ENCODE measurements at places on chromosomes 7 and 10.

DNA sequence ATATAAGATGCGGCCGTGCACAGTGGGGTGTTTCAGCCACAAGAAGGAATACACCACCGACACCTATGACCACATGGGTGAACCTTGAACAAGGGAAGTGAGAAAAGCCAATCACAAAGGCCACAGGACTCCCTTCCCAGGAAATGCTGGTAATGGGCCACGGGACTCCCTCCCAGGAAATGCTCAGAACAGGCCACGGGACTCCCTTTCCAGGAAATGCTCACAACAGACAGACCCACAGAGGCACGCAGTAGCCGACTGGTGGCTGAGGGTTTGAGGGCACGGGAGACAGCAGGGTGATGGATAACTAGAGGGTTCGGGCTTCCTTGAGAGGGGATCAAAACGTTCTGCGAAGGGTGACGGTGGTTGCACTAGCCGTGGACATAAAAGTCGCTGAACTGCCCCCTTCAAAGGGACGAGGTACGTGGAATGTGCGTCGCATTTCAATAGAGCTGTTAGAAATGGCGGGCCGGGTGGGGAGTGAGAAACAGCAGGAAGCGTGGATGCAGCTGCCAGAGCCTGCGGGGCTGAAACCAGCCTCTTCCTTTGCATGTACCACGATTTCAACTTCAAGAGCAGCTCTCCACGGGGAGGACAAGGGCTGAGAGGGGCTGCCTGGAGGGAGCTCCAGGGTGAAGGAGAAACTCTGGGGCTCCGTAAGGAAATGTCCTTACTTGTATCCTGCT is 274.0 kb downstream of the ELFN1 start:
- H3K4me1 ChIP-seq: peaks cover 44% of the 10 kb centered on the region
- peaks cover 6% of the 10 kb centered on the region for H3K36me3 ChIP-seq
- DNase-seq: no peak
- H3K27ac ChIP-seq: peak overlapping the region; percentile 3

DNA sequence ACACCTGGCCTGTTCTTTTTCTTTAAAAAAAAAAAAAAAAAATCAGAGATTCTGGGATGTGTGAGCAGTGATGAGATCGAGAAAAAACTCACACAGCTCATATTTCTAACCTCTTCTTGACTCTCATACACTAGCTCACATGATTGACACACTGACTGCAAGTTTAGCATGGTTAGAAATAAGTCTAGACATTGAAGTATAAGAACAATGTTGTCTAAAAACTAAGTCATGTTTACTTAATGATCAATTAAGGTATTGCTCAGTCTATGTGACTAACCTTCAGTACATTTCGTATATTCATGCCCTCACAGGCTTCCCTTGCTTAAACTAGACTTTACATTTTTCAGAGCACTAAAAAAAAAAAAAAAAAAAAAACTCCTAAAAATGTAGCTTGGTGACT is 775.1 kb downstream of the GATA3 start:
- peaks cover 4% of the 10 kb centered on the region for H3K4me1 ChIP-seq
- H3K4me3 ChIP-seq: no peak overlapping the region
- peaks cover 4% of the 10 kb centered on the region for H3K27me3 ChIP-seq
- no peak for DNase-seq

DNA sequence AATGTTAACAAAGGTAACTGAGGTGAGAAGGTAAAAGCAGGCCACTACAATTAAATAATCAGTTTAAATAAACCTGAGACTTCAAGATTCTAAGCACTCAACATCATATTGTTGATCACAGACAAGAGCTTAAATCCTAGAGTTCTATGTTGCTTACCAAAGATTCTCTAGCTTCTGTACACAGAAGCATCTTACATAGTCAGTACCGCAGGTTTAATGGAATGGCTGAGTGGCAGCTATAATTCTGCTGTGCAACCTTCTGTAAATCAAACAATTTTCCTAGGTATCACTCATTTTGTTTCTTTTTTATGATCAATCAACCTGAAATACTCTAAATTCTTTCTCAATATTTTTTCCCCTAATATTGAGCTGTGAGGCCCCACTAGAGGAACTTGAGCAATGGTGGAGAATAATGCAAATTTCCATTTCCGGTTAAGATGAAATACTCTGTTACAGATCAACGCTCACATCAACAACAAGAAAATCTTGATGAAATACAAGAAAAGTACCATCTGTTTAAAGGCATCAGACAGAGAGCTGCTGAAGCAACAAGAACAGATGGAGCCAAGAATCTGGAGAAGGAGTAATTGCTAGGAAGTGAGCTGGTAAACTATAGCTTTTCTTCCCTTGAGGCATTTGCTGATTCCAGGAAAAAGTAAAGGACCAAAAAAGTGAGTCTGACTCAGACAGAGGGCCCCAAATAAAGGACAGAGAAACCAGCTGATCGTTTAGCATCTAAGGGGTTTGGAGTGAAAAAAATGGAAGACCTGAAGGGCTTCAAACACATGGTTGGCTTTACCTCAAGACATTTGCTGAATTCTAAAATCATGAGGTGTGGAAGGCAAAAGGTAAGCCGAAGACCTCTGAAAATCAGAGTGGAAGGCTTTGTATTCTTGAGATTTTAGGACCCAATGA is 22.6 kb downstream of the PNPLA8 start:
- peak overlapping the region; percentile 59 for H3K27ac ChIP-seq
- H3K36me3 ChIP-seq: peaks cover 3% of the 10 kb centered on the region
- H3K4me3 ChIP-seq: no peak overlapping the region
- H3K27me3 ChIP-seq: no peaks in the 10 kb centered on the region
- no peak for DNase-seq
- peaks cover 12% of the 10 kb centered on the region for H3K4me1 ChIP-seq

- no peaks in the 10 kb centered on the region for H3K27me3 ChIP-seq
- peaks cover 65% of the 10 kb centered on the region for H3K4me1 ChIP-seq
- peaks cover 60% of the 10 kb centered on the region for H3K36me3 ChIP-seq
- H3K4me3 ChIP-seq: peak overlapping the region; percentile 80
Measured at GRCh38 chr10:128064970-128065580, 61.1 kb downstream of the MKI67 start.

GRCh38 chr10:19825700-19826099 is 9.5 kb downstream of the PLXDC2 start:
- DNase-seq: no peak
- H3K4me1 ChIP-seq: no peaks in the 10 kb centered on the region
- no peaks in the 10 kb centered on the region for H3K36me3 ChIP-seq
- no peak overlapping the region for H3K4me3 ChIP-seq
- peaks cover 3% of the 10 kb centered on the region for H3K27me3 ChIP-seq

DNA sequence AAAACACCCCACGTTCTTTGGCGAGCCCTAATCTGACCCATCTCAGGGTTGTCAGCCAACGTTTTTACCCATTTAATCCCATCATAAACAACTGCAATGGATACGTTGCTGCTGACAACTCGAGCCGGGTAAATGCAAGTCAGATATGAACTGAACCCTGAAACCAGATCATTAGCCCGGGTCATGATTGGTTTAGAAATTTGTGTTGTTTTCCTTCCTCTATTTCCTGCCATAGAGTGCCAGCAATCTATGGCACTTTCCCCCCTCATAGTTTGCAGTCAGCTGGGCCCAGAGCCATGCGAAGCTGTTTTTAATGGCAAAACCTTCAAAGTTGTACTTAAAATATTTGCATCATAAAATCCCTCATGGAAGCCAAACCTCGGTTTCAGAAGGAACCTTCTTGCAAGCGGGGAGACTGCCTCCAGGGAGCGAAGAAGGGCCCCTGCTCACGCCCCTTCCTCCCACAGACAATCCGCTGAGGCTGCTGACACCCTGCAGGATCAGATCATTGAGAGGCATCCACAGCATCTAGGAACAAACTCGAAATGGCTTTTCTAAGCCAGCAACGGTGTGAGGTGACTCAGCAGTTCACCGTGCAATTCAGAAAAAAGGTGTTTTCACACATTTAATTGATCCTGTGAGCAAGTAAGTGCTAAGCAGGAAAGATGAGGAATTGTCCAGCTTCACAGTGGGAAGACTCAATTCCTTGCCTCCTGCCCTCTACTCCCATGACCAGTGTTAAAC is 710.1 kb downstream of the PARD3 start:
- peaks cover 7% of the 10 kb centered on the region for H3K27me3 ChIP-seq
- no peaks in the 10 kb centered on the region for H3K36me3 ChIP-seq
- no peak overlapping the region for H3K4me3 ChIP-seq
- no peak overlapping the region for H3K27ac ChIP-seq

- DNase-seq: no peak
- peaks cover 6% of the 10 kb centered on the region for H3K36me3 ChIP-seq
- H3K27ac ChIP-seq: no peak overlapping the region
Measured at GRCh38 chr7:2387897-2388636, 15.3 kb upstream of the CHST12 start.

DNA sequence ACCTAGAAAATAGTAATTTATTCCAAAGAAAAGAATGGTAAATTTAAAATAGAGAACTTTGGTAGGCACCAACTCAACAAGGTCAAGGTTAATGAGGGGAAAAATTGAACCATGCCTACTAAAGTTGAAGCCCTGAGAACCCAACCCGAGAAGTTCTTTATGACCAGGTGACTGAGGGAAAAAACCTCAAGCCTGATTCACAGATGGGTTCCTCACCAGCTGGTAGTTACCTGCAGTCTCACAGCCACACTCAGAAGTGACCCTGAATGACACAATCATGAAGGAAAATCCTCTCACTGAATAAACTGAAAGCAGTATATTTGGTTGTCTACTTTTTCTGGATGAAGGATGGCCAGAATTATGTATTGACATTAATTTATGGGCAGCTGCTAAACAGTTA is 7.0 kb downstream of the C10orf67 start:
- H3K27me3 ChIP-seq: no peaks in the 10 kb centered on the region
- peaks cover 6% of the 10 kb centered on the region for H3K36me3 ChIP-seq
- no peak for DNase-seq
- H3K4me1 ChIP-seq: peaks cover 58% of the 10 kb centered on the region
- H3K4me3 ChIP-seq: no peak overlapping the region

- no peaks in the 10 kb centered on the region for H3K4me1 ChIP-seq
- peaks cover 25% of the 10 kb centered on the region for H3K27me3 ChIP-seq
Measured at GRCh38 chr10:114713525-114714090, 55.5 kb upstream of the ABLIM1 start.

DNA sequence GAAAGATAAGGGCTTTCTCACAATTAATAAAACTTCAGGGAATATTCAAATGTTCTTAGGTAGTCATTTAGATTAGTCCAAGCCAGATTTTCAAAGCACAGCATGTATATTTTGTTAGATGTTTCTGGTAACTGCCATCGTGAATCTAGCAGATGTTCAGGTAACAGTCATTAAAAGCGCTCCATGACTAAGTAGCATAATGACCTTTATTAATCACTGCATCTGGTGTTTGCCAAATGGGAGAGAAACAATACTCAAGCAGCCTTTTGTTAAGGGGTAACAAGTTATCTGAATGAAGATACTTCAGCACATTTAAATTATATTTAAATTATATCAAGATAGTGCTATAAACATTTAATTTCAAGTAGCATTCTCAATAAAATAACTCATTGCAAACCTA is 47.5 kb downstream of the USP6NL start:
- DNase-seq: no peak
- no peaks in the 10 kb centered on the region for H3K27me3 ChIP-seq
- H3K4me1 ChIP-seq: peaks cover 14% of the 10 kb centered on the region
- peaks cover 5% of the 10 kb centered on the region for H3K36me3 ChIP-seq
- H3K4me3 ChIP-seq: no peak overlapping the region

- H3K4me3 ChIP-seq: no peak overlapping the region
- H3K36me3 ChIP-seq: peaks cover 16% of the 10 kb centered on the region
- DNase-seq: no peak
- H3K27me3 ChIP-seq: no peaks in the 10 kb centered on the region
Measured at GRCh38 chr10:119713744-119714483, 11.9 kb upstream of the INPP5F start.

DNA sequence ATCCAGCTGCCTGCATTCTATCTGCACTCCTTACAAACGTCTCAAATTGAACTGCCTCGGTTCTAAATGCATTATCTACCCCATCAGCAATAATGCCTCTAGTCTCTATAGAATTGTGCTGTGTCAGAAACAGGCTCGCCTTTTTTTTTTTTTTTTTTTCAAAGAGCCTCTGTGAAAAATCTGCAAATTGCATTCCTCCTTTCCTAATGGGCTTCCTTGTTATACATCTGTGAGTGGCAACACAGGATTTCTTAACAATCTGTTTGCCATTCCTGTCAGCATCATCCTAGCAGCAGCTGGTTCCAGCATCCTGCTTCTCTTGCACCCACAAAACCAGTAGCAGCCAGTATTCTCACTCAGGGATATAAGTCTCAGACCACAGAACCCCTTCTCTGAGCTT is 413.5 kb upstream of the SEMA3D start:
- H3K36me3 ChIP-seq: no peaks in the 10 kb centered on the region
- no peak overlapping the region for H3K27ac ChIP-seq
- no peaks in the 10 kb centered on the region for H3K27me3 ChIP-seq

DNA sequence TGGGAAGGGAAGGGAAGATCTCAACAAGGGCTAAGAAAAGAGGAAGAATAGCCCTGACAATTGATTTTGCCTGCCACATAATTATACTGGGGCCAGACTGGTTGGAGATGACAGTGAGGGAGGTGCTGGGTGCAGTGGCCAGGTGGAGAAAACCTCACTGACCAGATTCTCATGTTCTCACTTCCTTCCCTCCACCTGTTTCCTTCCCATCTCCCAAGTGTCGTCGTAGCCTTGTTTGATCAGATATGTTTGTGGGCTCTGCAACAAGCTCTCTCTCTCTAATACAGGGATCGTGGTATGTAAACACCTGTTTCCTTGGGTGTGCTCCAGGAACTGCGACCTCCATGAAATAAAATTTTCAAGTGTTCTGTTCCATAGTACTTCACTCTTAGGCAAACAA is 60.2 kb downstream of the VCL start:
- peaks cover 27% of the 10 kb centered on the region for H3K4me1 ChIP-seq
- H3K27me3 ChIP-seq: no peaks in the 10 kb centered on the region
- H3K36me3 ChIP-seq: peaks cover 2% of the 10 kb centered on the region
- H3K4me3 ChIP-seq: no peak overlapping the region
- H3K27ac ChIP-seq: no peak overlapping the region

GRCh38 chr10:102597131-102597991 is 46.9 kb upstream of the TRIM8 start:
- DNase-seq: no peak
- no peaks in the 10 kb centered on the region for H3K4me1 ChIP-seq
- peaks cover 5% of the 10 kb centered on the region for H3K36me3 ChIP-seq
- H3K4me3 ChIP-seq: no peak overlapping the region
- no peaks in the 10 kb centered on the region for H3K27me3 ChIP-seq

DNA sequence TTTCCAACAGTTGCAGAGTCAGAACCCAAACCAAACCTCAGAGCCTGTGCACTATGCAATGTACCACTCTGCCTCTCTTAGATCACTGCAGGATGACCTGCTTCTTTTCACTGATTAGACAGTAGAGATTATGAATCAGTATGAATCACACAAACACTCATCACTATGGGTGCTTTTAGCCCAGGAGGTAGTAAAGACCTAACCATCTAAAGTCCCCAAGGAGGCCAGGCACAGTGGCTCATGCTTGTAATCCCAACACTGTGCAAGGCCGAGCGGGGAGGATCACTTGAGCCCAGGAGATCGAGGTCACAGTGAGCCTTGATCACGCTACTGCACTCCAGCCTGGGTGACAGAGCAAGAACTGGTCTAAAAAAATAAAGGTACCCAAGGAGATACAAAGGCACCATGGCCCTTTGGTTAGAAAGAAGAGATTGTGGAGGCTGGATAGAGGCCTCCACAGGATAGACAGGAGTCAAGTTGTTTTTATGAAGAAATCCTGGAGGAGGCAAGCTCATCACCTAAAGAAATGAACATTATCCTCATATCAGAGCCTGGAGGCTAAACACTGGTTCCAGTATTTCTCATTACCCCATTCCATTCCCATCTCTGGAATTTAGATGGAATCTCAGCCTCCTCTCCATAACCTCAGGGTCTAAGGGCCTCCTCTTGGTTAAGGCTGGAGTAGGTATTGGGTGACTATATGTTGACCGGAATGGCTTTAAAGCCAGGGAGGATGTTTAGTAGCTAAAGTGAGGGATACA is 12.9 kb downstream of the SEC31B start:
- H3K27me3 ChIP-seq: no peaks in the 10 kb centered on the region
- H3K4me3 ChIP-seq: peak overlapping the region; percentile 2
- no peak for DNase-seq
- H3K4me1 ChIP-seq: peaks cover 55% of the 10 kb centered on the region
- H3K36me3 ChIP-seq: peaks cover 36% of the 10 kb centered on the region
- H3K27ac ChIP-seq: peak overlapping the region; percentile 42

Data from activated naive CD8-positive, alpha-beta T cell treated with anti-CD3 and anti-CD28 coated beads for 36 hours (primary cell).